ENCODE measurements at places on chromosomes 11 and 22. TPM values are rescaled to one million over a fixed set of nuclear protein-coding genes. Genes with fewer than 3 reads are reported as not detected.

- no peak for DNase-seq
Measured at GRCh38 chr22:36538529-36538928, 9.6 kb upstream of the EIF3D start.

FOSL1 gene
- 1.4 TPM for total RNA-seq

GAB4 gene
- 0.21 TPM for total RNA-seq

MRGPRF gene
- 51.3 TPM for total RNA-seq

GRCh38 chr11:15189189-15189588 lies 74.5 kb downstream of the INSC start:
- DNase-seq = no peak

GRCh38 chr11:103842191-103842590 lies 194.2 kb upstream of the DDI1 start:
- no peak for DNase-seq

- DNase-seq = no peak
Measured at GRCh38 chr22:38243007-38243765, 29.6 kb downstream of the TMEM184B start.

DNA sequence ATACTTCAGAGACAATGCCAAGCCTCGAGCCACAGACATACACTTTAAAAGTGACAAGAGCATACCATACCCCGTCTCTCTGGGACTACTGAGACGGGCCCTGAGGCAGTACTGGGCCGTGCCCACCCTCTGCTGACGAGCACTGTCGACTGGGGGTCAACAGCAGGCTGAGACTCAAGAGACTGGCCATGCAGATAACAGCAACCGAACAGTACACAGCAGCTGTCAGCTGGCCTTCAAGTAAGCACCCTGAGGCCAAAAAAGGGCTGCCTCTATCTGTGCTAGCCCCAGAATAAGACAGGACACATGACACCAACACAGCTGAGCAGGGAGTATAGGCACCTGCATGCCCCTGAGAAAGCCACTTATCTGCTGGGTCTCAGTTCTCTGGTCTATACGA lies 18.9 kb upstream of the TMEM121B start:
- no peak for DNase-seq

GRCh38 chr11:16043617-16044016 lies 312.7 kb downstream of the SOX6 start:
- DNase-seq = no peak

All from tibial nerve (tissue), 4 donors.